Type B pancreatic cell (in vitro differentiated cells): ENCODE measurements at places on chromosomes 13 and 19. TPM values are rescaled to one million over a fixed set of nuclear protein-coding genes. Genes with fewer than 3 reads are reported as not detected.
A peak's percentile ranks its signal among the peaks of the same experiment; 100 is the strongest.

GRCh38 chr19:35987571-35987896, 7.5 kb upstream of the SDHAF1 start:
- H3K27ac ChIP-seq = no peak overlapping the region
- no peaks in the 10 kb centered on the region for H3K36me3 ChIP-seq
- peaks cover 69% of the 10 kb centered on the region for H3K27me3 ChIP-seq
- H3K4me3 ChIP-seq = no peak overlapping the region
- no peak for DNase-seq
- no peaks in the 10 kb centered on the region for H3K4me1 ChIP-seq

GRCh38 chr19:5690955-5691821, 1.1 kb downstream of the RPL36 start:
- DNase-seq = no peak
- peak overlapping the region; percentile 95 for H3K27ac ChIP-seq
- no peaks in the 10 kb centered on the region for H3K27me3 ChIP-seq
- H3K4me3 ChIP-seq = peak overlapping the region; percentile 97
- peaks cover 6% of the 10 kb centered on the region for H3K36me3 ChIP-seq

- H3K36me3 ChIP-seq = no peaks in the 10 kb centered on the region
- H3K27ac ChIP-seq = no peak overlapping the region
- H3K27me3 ChIP-seq = peaks cover 5% of the 10 kb centered on the region
- H3K4me1 ChIP-seq = no peaks in the 10 kb centered on the region
Measured at GRCh38 chr19:13269348-13269747, 119.1 kb downstream of the IER2 start.

- H3K4me1 ChIP-seq = peaks cover 7% of the 10 kb centered on the region
- no peaks in the 10 kb centered on the region for H3K27me3 ChIP-seq
- no peak overlapping the region for H3K27ac ChIP-seq
- DNase-seq = no peak
Measured at GRCh38 chr13:46101484-46102254, 3.2 kb downstream of the CPB2 start.

- peak; percentile 71 for DNase-seq
- H3K27me3 ChIP-seq = peaks cover 15% of the 10 kb centered on the region
- peak overlapping the region; percentile 77 for H3K27ac ChIP-seq
- H3K4me3 ChIP-seq = peak overlapping the region; percentile 90
- peaks cover 8% of the 10 kb centered on the region for H3K36me3 ChIP-seq
- H3K4me1 ChIP-seq = peaks cover 17% of the 10 kb centered on the region
Measured at GRCh38 chr13:32426990-32427851, 709 bp downstream of the N4BP2L1 start.

DNA sequence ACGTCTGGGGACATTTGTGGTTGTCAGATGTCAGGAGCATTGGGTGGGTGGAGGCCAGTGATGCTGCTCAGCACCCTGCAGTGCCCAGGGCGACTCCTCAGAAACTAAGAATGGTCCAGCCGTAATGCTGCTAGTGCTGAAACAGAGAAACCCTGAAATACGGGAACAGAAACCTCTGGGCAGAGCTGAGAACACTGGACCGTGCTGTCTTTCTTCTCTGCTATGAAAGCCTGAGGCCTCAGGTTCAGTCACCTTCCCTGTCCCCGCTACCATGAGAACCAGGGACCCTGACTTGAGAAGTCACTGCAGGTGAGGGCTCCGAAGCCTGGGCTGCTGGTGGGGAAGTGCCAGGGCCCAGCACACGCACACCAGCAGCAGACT, 13.4 kb downstream of the CAPS start:
- no peak overlapping the region for H3K4me3 ChIP-seq
- DNase-seq = no peak
- no peaks in the 10 kb centered on the region for H3K4me1 ChIP-seq
- no peak overlapping the region for H3K27ac ChIP-seq

GRCh38 chr13:44011036-44011435, 131.3 kb downstream of the LACC1 start:
- no peak for DNase-seq
- H3K27ac ChIP-seq = no peak overlapping the region
- peaks cover 4% of the 10 kb centered on the region for H3K4me1 ChIP-seq
- H3K27me3 ChIP-seq = no peaks in the 10 kb centered on the region
- H3K36me3 ChIP-seq = no peaks in the 10 kb centered on the region

DNA sequence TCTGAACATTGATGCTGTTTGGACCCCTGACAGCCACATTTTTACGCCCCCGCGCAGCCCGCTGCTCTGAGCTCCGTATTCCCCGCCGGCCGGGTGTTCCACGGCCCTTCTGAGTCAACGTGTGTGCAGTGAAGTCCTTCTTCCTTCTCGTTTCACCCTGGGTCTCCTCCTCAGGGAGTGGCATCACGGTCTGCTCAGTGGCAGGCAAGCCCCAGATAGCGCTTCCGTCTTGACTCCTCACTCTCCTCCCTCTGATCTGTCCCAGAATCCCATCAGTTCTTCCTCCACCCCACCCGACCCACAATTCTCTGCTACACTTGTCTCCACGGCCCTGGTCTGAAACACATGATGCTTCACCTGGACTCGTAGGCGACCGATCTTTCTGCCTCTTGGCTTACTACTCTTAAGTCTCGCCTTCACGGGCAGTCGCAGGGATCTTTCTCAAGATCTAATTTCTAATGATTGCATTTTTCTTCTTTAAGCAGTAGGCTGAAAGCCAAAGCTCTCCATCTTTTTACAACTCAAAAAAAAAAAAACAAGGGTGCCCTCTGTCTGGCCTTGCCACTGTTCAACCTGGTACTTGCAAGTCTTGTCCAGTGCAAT, 33.9 kb downstream of the CCNE1 start:
- DNase-seq = no peak
- H3K4me1 ChIP-seq = peaks cover 17% of the 10 kb centered on the region
- H3K4me3 ChIP-seq = peak overlapping the region; percentile 94
- peak overlapping the region; percentile 97 for H3K27ac ChIP-seq

DNA sequence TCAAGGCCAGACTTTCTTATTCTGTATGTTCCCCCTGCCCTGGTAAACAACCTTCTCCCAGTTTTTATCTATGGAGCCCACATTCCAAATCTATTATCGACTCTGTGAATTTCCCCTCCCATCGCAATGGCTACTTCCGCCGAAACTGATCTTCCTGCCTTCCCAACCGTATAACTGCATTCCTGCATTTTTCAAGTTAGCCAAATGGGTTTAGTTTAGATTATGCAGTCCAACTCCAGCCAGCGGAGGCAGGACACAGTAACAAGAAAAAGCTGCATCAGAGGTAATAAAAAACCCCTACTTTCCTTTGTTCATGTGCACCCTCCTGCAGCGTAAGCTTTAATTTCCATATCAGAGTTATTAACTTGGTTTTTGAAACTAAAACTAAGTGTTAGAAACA, 112.2 kb upstream of the ZNF91 start:
- H3K4me3 ChIP-seq = no peak overlapping the region
- DNase-seq = no peak
- no peaks in the 10 kb centered on the region for H3K4me1 ChIP-seq
- no peaks in the 10 kb centered on the region for H3K27me3 ChIP-seq
- H3K36me3 ChIP-seq = no peaks in the 10 kb centered on the region
- no peak overlapping the region for H3K27ac ChIP-seq

DNA sequence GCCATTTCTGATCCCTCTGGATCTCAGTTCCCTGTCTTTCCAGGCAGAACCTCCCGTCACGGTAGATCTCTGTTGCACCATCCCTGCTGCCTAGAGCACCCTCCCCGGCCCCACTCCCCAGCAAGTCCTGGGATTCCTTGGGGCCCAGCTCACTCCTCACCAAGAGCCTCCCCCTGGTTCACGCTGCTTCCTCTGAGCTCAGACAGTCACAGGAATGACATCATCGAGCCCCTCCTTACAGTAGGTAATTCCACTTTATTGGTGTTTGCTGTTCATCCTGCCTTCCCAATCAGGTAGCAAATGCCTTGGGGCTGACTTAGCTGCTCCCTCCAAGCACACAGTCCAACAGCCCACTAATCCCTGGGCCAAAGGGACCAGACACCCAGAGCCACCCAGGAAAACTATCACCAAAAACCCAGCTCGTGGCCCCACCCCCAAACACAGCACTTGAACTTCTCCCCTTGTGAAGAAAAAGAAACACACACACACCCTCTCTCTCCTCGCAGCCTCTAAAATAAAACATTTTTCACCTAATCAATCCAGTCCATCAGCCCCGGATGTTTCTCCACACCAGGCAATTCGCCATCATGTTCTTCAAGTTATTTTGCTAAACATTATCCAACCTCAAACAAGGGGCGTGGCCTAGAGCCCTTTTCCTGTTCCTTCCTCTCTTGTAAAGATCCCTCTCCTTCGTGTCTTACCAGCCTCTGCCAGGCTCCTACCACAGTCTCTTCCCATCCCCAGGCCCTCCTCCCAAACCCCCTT, 2.5 kb downstream of the NAPA start:
- peaks cover 33% of the 10 kb centered on the region for H3K4me1 ChIP-seq
- H3K27me3 ChIP-seq = no peaks in the 10 kb centered on the region
- peak overlapping the region; percentile 95 for H3K27ac ChIP-seq
- no peak for DNase-seq
- H3K36me3 ChIP-seq = peaks cover 6% of the 10 kb centered on the region
- H3K4me3 ChIP-seq = peak overlapping the region; percentile 95

- no peak for DNase-seq
- no peak overlapping the region for H3K4me3 ChIP-seq
- peaks cover 3% of the 10 kb centered on the region for H3K27me3 ChIP-seq
- H3K36me3 ChIP-seq = no peaks in the 10 kb centered on the region
- H3K4me1 ChIP-seq = no peaks in the 10 kb centered on the region
Measured at GRCh38 chr19:19553670-19554069, 15.6 kb downstream of the CILP2 start.

- peaks cover 11% of the 10 kb centered on the region for H3K4me1 ChIP-seq
- peaks cover 3% of the 10 kb centered on the region for H3K36me3 ChIP-seq
- no peak overlapping the region for H3K27ac ChIP-seq
- DNase-seq = no peak
- H3K4me3 ChIP-seq = no peak overlapping the region
- H3K27me3 ChIP-seq = no peaks in the 10 kb centered on the region
Measured at GRCh38 chr13:30608364-30608763, 9.4 kb upstream of the USPL1 start.

U2AF2 gene
- total RNA-seq = 170 and 232 TPM in 2 replicates

TMEM86B gene
- 14.4 and 19.0 TPM in 2 replicates for total RNA-seq

FCAR gene
- not detected in 2 replicates for total RNA-seq

CLIP3 gene
- total RNA-seq = 5.6 and 51.1 TPM in 2 replicates

GDF15 gene
- total RNA-seq = 102 and 106 TPM in 2 replicates

MBD3L2B gene
- total RNA-seq = not detected in 2 replicates
